ENCODE measurements at places on chromosomes 1 and 21.
A peak's percentile ranks its signal among the peaks of the same experiment; 100 is the strongest.

- DNase-seq: no peak
These were observed 14.7 kb upstream of the MFSD2A start for GRCh38 chr1:39940253-39940652.

DNA sequence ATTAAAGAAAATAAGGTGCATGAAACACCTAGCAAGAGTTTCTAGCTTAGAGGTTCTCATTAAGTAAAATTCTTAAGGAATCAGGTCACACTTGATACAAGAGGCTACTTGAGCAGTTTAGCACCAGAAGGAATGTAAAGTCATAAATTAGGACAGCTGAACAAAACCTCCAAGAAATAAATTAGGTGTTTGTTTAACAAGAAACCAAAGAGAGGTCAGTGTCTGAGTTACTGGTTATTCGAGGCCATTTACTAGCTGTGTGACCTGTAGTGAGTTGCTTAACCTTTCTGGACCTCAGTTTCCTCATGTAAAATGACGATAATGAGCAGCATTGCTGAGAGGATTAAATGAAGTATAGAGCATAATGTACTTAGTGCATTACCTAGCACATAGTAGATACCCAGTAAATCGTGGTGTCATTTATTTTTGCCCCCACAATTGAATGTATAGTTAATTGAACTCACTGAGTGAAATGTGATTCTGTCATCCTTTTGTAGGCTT, 908 bp upstream of the ELK4 start:
- DNase-seq: peak; percentile 31

GRCh38 chr1:232296461-232296860, 333.5 kb downstream of the SIPA1L2 start:
- no peak for DNase-seq

DNA sequence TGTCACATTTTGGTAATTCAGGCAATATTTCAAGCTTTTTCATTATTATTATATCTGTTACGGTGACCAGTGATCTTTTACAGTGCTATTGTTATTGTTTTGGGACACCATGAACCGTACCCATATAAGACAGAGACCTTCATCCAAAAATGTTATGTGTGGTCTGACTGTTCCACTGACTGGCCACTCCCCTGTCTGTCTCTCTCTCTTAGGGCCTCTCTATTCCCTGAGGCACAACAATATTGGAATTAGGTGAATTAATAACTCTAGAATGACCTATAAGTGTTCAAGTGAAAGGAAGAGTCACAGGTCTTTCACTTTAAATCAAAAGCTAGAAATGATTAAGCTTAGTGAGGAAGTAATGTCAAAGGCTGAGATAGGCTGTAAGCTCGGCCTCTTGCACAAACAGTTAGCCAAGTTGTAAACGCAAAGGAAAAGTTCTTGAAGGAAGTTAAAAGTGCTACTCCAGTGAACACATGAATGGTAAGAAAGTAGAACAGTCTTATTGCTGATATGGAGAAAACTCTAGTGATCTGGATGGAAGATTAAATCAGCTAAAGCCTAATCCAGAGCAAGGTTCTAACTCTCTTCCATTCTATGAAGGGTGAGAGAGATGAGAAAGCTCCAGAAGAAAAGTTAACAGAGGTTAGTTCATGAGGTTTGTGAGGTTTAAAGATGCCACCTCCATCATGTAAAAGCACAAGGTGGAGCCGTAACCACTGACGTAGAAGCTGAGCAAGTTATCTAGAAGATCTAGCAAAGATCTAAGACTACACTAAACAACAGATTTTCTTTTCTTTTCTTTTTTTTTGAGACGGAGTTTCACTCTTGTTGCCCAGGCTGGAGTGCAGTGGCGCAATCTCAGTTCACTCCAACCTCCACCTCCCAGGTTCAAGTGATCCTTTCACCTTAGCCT, 19.7 kb upstream of the DIPK1A start:
- DNase-seq: no peak

GRCh38 chr1:118783095-118783758, 204.9 kb downstream of the TBX15 start:
- peak; percentile 41 for DNase-seq

- DNase-seq: no peak
These were observed 7.1 kb downstream of the RIIAD1 start for GRCh38 chr1:151728151-151729054.

DNA sequence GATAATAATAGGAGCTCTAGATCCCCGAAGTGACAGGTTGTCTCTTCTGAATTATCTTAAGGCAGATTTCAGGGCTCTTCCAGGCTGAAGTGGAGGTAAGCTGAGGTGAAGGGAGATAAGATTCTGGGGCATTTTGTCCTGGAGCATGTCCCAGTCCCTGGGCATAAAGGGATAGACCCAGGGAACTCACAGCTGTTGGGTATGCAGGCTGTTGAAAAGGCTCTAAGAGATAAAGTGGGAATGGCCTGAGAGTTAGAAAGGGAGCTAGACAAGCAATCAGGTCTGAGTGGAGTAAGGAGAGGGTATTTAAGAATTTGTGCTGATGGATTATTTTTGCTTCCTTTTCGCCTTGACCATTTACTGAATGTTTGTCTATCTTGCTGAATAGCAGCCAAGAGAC, 123.7 kb downstream of the NOS1AP start:
- DNase-seq: no peak

DNA sequence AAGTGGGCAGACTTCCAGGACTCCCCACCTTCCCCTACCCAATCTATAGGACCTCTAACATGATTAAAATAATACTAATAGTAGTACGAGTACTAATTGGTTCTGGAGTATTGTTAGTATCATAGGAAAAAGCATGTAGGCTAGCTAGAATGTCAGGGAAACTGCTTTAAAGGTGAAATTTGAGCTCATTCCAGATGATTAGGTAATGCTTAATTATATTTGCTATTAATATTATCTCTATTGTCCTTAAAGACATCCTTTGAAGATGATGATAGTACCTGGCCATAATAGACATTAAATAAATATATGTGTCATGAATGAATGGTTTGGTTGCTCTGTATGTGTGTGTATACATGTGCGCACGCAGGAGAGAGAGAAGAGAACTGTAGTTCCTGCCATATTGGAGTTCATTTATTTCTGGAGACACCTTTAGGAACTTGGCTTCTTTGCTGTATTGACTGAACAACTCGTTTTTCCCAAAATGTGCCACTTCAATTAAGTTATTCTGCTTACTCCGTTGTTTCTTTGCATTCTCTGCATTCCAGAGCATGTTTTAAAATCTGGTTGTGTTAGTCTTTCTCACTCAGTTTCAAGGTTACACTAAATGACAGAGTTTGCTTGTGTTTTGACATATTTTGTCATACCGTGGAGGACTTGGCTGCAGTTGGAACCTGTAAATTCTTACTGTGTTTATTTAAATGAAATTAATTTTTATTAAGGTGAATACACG, 117.1 kb downstream of the OSBPL9 start:
- peak; percentile 46 for DNase-seq

DNA sequence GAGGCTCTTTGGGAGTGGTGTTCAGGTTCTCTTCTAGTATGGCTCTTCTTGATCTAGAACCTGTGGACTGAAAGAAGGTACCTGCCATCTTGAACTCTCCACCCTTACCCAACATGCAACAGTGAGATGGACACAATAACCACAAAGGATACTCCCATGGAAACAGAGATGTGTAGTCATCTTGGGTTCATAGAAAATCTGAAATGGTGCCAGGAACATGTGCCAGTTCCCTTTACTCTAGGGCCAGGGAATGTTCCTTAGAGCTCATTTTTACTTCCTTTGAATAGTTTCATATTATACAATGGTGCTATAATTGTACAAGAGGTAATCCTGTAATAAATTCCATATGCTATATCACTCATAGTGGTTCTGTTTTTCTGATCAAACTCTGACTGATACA, 13.2 kb upstream of the SCYL3 start:
- DNase-seq: no peak

- peak; percentile 39 for DNase-seq
These were observed 719 bp downstream of the MFAP2 start for GRCh38 chr1:16979475-16980327.

- no peak for DNase-seq
These were observed 55.3 kb downstream of the SETD4 start for GRCh38 chr21:36005018-36005417.

DNA sequence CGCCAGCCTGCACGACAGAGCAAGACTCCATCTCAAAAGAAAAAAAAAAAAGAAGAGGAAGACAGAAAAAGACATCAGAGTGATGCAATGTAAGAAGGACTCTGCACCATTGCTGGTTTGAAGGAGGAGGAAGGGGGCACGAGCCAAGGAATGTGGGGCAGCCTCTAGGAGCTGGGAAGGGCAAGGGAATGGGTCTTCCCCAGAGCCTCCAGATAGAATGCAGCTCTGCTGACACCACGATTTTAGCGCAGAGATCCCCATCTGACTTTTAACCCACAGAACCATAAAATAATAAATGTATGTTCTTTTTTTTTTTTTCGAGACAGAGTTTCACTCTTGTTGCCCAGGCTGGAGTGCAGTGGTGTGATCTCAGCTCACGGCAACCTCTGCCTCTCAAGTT, 33.9 kb upstream of the LAMC2 start:
- no peak for DNase-seq

GRCh38 chr1:224180783-224181452, 2.1 kb upstream of the DEGS1 start:
- DNase-seq: no peak

- DNase-seq: no peak
These were observed 3.2 kb upstream of the IBA57 start for GRCh38 chr1:228162286-228163006.

DNA sequence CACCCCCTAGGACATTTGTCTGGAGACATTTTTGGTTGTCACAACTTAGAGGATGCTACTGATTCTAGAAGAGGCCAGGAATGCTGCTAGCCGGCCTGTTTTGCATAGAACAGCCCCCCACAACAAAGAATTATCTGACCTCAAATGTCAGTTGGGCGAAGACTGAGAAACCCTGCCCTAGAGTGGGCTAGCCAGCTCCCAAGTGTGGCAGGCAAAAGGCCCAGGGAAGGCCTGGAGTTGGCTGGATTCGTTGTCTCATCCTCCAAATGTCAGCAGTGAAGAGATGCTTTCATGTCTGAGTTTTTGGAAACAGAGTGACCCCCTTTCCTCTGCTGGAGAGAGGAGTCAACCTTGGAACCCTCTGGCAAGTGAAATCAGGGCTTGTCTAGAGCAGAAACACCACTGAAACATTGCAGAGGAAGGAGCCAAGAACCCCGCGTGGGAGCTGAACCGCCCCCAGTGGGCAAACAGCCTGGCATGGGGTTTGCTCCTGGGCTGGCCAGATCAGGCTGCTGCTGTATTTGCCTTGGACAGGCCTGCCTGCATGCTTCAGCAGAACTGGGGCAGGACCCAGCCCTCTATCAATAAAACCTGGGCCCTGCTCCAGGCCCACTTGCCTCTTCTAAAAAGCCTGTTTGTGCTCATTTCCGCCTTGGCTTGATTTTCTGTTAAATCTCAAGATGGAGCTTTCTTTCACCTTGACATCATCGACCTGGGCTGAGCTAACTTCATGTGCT, 32.9 kb downstream of the RASSF5 start:
- no peak for DNase-seq

DNA sequence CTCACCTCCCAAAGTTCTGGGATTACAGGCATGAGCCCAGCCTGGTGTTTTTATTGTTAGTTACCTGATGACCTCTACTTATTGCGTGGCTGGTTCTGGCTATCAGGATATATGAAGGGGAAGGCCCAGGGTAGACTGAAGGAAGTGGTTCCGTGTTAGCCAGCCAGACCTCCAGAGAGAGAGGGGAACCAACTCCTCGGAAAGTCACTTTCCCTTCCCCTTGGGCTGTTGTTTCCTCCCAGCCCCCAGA, 2.5 kb upstream of the RCSD1 start:
- DNase-seq: no peak

- DNase-seq: peak; percentile 87
These were observed 5.3 kb upstream of the RLF start for GRCh38 chr1:40155910-40156309.

DNA sequence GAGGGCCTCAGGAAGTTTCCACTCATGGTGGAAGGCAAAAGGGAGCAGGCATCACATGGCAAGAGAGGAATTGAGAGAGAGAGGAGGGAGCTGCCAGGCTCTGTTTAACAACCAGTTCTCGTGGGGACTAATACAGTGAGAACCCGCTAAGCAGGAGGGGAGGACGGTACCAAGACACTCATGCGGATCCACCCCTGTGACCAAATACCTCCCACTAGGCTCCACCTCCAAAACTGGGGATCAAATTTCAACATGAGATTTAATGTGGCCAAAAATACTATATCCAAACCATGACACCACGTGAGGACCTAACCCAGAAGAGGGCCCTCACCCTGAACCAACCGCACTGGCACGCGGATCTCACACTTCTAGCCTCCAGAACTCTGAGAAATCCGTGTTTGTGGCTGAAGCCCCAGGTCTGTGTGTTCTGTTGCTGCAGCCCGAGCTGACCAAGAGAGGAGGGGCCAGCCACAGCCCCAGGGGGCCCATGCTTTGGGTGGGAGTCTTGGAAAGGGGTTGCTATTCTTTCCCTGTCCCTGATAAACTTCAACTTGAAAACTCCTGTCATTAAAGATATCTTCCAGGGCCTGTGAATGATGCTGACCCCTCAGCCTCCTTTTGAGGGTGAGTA, 32.0 kb downstream of the TRIM67 start:
- no peak for DNase-seq

- DNase-seq: peak; percentile 60
These were observed 247.0 kb downstream of the KCNT2 start for GRCh38 chr1:196361112-196361714.

DNA sequence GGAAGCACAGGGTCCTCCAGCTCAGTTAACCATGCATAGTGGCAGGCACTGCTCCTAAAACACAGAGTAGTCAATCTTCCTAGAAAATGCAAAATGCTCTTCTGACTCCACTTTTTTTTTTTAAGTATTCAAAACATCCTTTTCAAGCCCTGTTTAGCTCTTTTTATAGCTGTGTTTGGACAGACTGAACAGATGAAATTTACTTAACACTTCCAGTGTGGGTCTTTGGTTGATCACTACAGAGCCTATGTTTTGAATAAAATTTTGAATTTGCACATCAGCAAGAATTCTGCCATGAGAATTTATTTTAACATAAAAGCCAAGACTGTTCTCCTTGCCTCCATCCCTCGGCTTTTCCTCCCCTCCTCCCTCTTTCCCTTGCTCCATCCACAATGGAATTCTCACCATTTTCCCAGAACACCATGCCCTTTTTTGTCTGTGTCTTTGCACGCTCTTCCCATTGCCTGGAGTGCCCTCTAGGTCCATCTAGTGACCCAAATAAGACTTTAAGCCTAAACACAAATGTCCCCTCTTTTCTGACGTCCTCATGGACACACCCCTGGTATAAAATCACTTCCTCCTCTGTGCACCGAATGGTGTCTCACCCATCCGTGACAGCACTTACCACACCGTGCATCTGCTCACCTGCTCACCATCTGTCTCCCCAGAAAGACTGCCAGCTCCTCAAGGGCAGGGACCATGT, 24.0 kb upstream of the CPT2 start:
- peak; percentile 97 for DNase-seq

Measured in DMS53 (cell line).